ENCODE measurements at places on chromosomes 1 and 21.

DNA sequence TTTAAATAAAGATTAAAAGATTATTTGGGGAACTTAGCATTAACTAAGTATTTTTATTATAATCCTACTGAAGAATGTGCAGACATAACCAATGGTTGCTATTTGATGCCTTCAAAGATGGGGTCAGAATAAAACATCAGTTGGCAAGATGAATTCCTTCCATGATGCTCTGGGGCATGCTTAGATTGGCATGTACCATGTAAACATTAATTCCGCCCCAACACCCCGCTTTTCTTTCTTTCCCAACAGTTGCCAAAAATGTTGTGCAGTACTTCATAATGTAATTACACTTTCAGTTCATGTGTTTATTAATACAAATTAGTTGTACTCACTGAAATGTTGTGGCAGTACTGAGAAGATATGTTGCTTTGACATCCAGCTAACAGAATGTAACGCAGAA, 82.6 kb downstream of the SPAG17 start:
- no peak for DNase-seq

DNA sequence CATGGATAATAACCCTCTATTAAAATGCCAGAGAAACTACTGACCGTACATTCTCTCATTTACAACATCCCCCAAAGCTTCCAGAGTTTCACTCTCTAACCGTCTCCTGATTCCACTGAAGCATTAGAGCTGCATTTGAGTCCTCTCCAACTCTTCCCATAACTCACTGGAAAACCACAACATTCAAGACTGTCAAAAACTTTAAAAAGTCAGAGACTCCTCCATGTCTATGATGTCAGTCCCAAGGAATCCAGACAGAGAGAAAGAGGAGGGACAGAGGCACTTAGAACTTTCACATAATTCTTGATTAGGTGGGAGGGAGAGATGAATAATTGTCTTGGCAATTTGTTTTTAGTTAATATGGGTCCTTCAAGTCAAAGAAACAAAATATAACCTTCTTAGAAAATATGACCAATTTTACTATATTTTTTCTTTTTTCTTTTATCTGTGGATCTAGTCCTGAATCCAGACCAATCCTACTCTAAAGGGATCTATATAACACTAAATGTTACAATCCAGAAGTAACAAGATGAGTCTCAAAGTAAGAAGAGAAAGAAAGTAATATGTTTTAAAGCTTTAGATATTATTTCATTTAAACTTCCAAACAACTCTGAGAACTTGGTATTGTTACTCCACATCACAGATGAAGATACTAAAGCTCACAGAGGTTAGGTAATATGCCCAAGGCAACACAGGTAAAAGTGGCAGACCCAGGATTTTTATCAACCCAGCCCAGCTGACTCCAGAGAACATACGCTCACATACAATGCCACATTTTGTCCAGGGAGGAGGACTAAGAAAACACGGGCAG, 23.8 kb downstream of the OTUD7B start:
- no peak for DNase-seq

- peak; percentile 34 for DNase-seq
Observed at GRCh38 chr1:116288201-116288598, 84.8 kb upstream of the ATP1A1 start.

- no peak for DNase-seq
Observed at GRCh38 chr1:8284127-8284526, 33.8 kb upstream of the SLC45A1 start.

DNA sequence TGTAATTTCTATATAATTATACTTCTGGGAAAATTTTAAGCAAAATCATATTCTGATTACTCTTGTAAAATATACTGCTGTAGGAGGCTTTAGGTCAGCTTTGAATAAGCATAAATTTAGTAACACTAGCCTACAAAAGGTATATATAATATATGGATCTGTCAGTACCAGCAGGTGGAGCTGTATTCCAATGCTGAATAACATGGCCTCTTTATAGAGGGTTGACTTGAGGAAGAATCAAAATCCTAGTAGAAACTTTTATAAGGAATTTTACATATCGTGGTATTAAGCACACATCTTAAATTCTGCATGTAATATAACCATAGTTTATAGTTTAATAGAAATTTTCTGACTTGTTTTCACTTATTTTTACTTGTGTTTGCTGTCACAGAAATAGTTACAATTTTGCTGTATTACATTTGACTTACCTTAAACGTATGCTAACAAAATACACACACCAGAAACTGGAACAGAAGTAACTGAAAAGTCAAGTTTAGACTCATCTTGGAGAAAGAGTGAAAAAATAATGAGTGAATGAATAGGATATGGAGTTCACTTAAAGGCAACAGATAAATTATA, 79.3 kb downstream of the HMCN1 start:
- peak; percentile 55 for DNase-seq

- no peak for DNase-seq
Observed at GRCh38 chr1:22670352-22670975, 17.4 kb downstream of the C1QB start.

- peak; percentile 75 for DNase-seq
Observed at GRCh38 chr1:19597496-19598309, 46.4 kb upstream of the NBL1 start.

- DNase-seq: peak; percentile 56
Observed at GRCh38 chr1:50095716-50096115, 13.0 kb upstream of the ELAVL4 start.

DNA sequence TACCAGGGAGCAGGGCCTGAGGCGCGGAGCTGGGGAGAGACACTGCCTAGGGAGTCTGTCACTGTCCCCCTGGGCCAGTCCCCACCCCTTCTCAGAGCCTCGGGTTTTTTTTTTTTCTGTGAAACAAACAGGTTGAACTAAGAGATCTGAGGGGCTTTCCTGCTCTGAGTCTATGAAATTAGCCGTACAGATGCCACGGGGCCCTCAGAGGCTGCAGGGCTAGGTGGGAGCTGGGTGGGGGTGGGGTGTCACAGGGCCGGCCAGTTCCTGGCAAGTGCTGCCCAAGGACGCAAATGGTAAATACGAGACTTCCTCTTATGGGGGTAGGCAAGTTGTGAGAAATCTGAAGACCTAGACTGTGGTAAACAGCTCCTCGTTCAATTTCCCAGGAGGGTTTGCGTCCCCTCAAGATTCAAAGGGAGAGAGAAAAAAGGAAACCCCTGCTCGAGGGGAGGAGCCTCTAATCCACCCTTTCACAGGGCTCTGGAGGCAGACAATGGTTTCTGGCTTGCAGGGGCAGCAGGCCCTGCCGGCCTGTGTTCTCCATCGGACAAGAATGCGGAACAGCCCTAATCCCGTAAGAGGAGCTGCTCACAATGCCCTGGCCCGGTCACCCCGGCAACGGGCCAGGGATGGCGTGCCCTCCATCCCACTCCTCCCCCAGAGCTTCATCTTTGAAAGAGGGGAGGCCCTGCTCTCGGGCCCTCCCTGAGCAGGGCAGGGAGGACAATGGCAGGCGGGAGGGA, 7.8 kb downstream of the NUAK2 start:
- peak; percentile 86 for DNase-seq

DNA sequence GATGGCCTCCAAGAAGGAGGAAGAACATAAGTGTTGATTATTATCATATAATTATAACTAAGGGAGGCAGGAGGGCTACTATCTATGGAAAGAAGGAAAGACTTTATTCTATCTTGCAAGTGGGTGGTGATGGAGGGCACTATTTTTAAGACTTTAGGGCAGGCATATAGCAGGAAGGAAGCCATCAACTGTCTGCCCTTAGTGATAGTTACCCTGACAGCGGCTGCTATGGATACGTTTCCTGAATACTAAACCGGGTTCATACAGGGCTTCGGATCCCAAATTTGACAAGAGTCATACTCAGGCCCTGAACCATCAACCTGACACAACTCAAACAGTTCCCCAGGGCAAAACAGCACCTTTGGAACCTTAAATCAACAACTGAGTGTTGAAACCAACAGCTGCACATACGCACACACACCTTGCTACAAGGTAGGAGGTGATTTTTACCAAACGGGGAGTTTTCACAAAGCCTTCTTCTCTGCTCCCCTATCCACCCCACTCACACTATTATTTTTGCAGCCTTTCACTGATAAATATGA, 397.2 kb downstream of the OMA1 start:
- no peak for DNase-seq

DNA sequence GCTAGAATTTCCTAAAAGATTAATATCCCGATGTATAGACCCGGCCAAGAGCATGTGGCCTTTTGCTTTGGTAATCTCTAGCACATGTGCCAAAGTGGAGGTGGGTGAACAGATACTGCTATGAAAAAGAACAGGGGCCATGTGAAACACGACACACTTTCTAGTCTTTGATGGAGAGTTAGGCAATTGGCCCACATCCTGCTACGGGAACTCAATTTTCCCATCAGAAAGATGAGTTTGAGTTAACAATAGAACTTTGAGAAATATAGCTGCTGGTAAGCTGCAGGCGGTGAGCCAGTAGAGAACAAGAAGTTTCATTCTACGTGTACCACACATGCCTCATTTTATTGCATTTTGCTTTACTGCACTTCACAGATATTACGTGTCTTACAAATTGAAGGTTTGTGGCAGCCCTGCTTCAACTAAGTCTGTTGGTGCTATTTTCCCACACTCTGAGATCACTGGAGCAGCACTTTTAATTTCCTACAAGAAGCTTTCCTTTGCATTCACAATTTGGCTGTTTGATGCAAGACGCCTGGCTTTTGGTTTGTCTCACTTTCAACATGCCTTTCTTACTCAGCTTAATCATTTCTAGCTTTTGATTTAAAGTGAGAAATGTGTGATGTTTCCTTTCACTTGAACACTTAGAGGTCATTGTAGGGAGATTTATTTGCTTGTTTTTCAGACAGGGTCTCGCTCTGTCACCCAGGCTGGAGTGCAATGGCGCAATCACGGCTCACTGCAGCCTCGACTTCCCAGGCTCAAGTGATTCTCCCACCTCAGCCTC, 46.3 kb downstream of the HTR6 start:
- no peak for DNase-seq

- DNase-seq: no peak
Observed at GRCh38 chr1:75134647-75135572, 722 bp downstream of the LHX8 start.

GRCh38 chr1:36479505-36480051, 3.1 kb downstream of the CSF3R start:
- no peak for DNase-seq

DNA sequence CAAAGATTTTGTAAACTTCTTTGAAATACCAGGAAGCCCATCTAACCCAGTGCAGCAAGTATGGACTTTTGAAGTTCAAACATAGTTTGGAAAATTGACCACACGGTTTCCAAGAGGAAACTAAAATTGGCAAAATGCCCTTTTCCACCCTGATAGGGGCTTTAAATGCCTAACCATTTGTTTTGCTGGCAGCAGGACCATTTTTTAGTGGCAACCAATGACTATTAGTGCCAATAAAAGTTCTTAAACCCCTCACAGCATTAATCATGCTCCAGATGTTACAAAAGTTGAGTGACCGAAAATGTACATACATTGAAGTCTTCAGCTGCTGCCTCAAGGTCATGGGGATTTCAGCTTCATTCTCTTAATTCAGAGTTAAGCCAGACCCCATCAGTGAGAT, 46.4 kb upstream of the ENAH start:
- no peak for DNase-seq

GRCh38 chr1:30058970-30059369, 664.4 kb downstream of the MATN1 start:
- DNase-seq: peak; percentile 83

GRCh38 chr1:19815801-19816736, 986 bp upstream of the RNF186 start:
- DNase-seq: no peak

- no peak for DNase-seq
Observed at GRCh38 chr1:213231795-213232231, 180.8 kb downstream of the RPS6KC1 start.

DNA sequence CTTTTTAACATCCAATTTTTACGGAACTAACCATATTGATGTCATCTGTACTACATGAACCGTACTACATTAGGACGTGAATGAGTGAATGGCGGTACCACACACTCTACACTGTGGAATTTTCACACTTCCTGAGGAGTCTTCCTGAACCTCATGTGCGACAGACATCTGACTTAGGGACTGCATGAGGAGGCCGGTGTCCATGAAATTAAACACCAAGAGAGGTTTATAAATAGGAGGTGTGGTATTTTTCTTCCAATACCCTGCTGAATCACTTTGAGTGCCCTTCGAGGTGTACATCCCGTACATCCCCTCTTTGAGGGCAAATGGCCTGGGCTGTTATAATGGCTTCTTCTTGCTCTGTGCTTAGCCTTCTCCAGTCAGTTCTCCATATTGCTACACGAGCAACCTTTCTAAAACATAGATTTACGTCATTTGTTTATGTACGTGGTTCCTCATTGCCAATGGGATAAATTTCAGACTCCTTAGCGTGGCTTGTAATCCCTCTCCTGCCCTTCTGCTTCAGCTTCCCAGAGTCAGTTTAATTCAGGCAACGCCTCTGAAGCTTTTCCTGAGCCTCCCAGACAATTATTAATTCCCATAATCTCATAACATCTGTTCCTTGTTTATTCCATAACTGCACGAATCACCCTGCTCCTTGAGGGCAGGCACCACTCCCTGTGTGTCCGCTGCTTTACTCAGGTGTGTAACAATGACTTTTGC, 9.4 kb downstream of the ST3GAL3 start:
- no peak for DNase-seq

DNA sequence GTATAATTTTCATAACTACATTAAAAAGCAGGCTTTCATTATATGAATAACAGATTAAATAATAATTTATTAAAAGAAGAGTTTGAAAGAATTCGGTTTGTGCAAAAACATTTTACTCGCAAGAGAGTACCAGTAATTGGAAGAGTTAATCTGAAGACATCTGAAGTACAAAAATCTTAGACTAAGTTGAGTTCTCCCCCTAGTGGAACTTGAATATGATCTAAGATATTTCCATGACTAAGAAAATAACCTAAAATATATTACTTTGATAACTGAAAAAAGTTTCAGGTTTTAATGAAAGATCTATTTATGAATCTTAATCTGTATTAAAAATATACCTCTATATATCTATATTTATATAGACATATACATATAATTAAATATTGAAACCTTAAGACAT, 112.5 kb upstream of the GFI1 start:
- peak; percentile 52 for DNase-seq

GRCh38 chr1:100250264-100250663, 630 bp upstream of the DBT start:
- DNase-seq: no peak

DNA sequence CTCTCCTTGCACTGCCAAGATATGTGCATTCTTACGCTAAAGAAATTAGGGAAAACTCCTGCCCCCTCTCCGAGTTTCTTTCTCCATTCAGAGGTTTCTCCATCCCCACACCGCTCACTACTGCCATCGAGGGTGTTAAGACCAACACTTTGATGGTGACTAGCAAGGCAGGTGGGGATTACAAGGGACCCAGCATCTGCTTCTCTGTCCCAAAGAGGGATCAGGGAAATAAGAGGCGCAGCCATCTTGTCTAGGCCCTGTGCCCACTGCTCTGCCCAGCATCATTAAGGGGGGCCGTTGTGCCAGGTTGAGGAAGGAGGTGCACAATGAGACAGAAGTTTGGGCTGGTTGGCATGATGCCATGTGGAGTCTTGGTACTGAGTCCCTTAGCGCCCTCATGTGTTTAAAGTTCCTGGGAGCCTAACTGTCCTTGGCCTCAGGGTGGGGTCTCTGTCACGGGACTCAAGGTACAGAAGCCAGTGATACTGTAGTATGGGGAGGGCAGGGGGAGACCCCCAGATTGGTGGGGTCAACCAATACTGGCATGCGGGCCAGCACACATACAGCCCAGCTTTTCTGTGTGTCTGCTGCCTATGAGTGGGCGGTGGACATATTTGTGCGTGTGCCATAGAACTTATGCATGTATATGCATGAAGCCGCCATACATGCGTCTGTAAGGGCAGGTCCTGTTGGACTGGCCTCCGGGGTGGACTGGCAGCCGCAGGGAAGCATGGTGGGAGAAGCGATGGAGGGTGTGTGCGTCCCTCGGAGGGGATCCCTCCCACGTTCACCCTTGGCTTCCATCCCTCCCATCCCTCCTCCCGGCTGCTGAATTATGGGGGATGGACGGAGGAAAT, 5.5 kb downstream of the EFNA3 start:
- DNase-seq: peak; percentile 51

Data from suppressor macrophage treated with lipopolysaccharide for 4 hours (primary cell).